Renal cortex interstitium (tissue), 15 donors: ENCODE measurements at places on chromosomes 6 and 20. TPM values are rescaled to one million over a fixed set of nuclear protein-coding genes. Genes with fewer than 3 reads are reported as not detected.

TMEM170B gene
- polyA plus RNA-seq, result 9.8 TPM

- no peak for DNase-seq
Observed at GRCh38 chr6:53703047-53703446, 37.5 kb upstream of the KLHL31 start.

- no peak for DNase-seq
Observed at GRCh38 chr6:98653179-98653578, 181.2 kb upstream of the POU3F2 start.

DNA sequence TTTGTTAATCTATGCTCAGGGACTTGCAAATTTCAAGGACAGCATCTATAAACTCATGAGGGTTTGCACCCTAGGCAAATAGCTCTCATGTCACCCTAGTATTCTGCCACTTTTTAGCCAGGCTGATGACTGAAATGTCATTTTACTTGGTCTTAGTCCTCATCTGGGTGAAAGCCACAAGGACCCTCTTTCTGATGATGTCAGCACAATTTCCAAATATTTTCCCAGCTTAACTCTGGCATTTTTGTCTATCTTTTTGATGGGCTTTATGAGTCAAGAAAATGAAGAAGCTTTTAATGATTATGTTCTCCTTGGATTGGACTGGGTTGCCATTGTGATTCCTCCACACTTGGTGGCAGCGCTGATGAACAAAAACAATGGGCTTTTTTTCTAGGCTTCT lies 420.1 kb upstream of the BTBD3 start:
- DNase-seq, result no peak

- no peak for DNase-seq
Observed at GRCh38 chr6:157731221-157731620, 91.8 kb upstream of the SNX9 start.

GRCh38 chr20:50356525-50356885 lies 153.7 kb upstream of the PTPN1 start:
- no peak for DNase-seq

IL20RA gene
- polyA plus RNA-seq, result 3.1 TPM

RIMS4 gene
- 1.0 TPM for polyA plus RNA-seq

DNA sequence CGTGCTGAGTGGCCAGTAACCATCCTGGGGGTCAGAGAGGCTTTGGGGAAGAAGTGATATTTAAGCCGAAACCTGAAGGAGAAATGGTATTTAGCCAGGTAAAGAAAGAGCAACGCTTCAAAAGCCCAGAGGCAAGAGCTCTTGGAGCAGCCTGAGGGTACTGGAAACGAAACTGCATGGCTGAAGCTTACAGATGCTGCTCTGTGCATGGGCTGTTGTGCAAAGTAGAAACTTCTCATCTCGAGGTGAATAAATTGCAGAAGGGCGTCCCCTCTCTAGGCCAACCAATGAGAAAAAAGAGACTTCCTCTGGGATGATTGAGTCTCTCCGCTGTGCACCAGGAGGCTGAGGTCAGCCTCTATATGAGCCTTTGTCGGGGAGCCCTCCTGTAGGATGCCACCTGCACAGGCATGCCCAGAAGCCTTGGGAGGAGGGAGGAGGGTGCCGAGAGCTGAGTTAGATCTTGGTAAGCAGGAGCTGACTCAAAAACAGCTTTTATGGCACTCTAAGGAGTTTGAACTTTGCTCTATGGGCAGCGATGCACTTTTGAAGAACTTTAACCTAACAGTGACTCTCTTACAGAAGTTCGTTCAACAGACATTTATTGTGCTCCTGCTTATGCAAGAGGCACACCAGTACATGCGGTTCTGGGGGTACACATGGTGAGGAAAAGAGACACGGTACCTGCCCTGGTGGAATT lies 61.6 kb upstream of the EDN1 start:
- DNase-seq, result no peak

DNA sequence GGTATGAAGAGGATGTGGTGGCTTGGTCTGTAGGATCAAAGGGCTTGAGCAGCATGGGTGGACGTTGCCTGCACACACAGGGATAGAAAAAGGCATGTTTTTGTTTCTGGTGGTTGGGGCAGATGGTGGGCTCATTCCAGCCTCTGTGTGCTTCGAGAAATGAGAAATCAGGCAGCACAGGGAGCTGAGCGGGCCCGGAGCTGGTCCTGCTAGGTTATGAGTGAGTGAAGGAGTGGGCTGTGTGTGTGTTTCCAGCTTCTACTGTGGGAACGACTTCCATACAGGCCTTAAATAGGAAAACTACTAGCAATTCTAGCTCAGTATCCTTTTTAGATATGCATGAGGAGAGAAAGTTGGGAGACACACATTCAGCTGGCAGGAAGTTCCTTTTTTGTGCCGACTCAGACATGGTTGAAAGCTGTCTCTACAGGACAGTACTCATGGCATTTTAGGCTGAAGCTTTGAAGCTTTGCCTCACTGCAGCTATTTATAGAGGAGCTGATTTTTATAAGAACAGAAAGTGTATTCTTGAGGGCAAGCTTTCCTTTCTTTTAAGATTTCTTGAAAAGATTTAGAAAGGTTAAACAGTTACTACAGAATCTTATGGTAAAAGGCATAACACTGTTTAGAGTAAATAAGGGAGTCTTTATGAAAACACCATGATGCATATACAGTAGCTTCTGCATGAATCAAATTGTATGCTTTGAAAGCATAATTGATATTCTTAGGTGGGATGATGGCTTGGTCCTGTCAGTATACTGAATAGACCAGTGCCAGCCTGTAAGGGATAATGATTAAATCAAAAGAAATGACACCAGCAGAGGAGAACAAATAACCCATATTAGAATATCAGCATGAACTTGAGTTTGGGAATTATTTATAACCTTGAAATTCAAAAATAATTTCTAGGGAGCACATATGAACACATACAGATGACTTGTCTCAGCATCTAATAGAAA lies 104.0 kb upstream of the MAN1A1 start:
- DNase-seq, result no peak

PRDM1 gene
- polyA plus RNA-seq, result 2.4 TPM

GJA10 gene
- not detected for polyA plus RNA-seq

DNA sequence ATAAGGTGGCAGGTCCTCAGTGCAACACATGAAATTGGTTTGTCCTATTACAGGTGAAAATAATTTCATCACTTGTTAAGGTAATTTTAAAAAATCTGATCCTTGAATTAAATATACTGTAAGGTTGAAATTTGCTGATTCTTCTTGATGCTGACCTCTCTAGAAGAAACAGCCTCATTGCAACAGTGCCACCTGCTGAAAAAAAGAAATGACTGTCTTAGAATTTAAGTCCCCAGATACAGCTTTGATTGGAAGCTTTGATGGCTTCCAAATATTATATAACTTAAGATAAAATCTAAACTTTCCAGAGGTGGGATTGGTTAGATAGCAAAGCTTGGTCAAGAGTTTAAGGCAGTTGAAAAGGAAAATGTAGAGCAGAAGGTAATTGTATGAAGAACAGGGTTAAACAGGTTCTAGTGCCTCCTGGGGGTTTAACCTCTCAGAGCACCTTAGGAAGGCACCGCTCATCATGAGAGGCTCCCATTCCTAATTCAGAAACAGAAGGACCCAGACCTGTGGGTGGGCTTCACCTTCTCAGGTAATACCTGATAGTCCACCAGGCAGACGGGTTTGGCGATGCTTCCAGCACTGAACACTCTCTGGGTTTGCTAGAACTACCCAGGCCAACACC lies 401.0 kb downstream of the PAX1 start:
- DNase-seq, result no peak

- DNase-seq, result no peak
Observed at GRCh38 chr6:107666981-107667601, 157.0 kb downstream of the SCML4 start.

DNA sequence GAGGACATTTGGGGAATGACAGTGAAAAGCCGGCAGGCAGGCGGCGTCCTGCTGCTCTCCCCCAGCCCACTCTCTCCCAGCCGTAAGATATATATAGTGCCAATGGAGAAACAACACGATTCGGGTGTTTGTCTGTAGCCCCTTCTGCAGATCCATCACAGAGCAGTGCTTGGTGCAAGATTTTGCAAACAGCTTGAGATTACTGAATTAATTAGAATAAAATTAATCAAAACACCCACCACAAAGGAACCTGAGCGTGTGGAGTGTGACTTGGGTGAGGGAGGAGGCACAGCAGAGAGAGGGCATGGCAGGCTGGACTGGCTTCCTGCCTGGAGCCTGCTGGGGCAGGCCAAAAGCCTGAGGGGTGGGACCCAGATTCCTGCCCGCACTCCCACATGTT lies 28.8 kb upstream of the CCDC167 start:
- no peak for DNase-seq

DNA sequence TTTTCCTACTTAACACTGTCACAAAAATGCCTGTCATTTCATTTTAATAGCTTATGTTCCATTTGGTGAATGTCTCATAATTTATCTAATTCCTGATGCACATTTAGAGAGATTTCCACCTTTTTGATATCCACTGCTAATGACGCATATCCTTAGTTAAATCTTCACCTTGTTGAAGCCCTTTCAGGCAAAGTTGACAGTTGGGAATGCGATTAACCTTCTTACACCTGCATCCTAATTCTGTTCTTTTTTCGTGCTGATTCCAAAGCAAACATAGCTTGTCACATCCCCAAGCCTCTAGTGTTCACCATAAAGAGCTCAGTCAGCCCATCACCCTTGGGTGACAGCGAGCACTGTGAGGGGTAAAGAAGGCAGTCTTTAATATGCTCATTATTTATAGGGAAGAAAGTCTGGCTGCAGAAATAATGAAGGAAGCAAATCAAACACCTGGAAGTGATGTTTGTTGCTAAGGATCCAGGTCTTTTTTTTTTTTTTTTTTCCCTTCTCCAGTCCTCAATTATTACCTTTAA lies 205.6 kb downstream of the DTNBP1 start:
- no peak for DNase-seq

DNA sequence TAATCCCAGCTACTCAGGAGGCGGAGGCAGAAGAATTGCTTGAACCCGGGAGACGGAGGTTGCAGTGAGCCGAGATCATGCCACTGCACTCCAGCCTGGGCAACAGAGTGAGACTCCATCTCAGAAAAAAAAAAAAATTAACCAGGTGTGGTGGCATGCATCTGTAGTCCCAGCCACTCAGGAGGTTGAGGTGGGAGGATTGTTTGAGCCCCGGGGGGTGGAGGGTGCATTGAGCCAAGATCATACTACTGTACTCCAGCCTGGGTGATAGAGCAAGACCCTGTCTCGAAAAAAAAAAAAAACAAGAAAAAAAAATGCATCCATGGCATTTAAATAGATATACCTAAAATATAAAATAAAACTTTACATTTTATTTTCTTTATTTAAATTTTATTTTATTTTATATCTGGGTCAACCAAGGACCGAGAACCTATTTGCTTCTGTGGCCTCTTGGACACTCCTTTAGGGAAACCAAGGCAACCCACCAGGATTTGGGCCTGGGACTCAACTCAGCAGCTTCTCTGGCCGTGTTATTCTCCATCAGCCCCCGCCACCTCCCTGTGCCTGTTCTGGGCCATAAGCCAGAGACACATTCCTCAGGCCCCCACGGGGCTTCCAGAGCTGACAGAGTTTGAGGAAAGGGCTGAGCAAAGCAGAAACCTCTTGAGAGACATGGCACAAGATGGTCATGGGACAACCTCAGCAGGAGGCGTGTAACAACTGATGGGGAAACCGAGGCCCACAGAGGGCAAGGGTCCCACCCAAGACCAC lies 6.2 kb downstream of the SNTA1 start:
- DNase-seq, result no peak

ECT2L gene
- 0.36 TPM for polyA plus RNA-seq

GRCh38 chr6:15021074-15021473 lies 224.8 kb upstream of the JARID2 start:
- no peak for DNase-seq

- no peak for DNase-seq
Observed at GRCh38 chr6:83558975-83559374, 46.6 kb downstream of the PRSS35 start.

DNA sequence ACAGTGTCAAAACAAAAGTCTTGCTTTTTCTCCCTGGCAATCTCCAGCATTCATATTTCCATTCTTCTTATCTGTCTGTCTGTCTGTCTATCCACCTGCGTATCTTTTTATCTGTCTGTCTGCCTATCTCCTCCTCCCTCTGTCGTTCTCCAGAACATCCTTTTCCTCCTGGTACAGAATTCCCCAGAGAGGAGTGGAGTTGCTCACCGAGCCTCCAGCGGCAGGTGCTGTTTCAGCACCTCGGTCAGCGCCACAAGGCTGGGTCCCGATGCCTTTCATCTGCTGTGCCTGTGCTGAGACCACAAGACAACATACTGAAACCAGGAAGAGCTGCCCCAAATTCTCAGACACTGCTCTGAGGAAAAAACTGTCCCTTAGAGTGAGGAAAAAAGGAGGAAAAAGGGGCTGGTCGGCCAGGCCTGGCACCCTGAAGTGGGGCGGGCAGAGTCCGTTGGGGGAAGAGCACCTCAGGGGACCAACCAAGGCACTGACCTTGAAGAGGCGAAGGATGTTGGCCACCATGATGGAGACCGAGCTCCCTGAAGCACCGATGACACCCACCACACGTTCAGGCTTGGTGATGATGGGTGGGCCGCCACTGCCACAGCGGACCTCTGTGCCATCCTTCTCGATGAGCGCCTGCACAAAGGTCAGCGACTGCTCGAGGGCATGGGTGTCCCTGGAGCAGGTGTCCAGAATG lies 13.3 kb downstream of the GRM4 start:
- no peak for DNase-seq

BNIP5 gene
- polyA plus RNA-seq, result 0.11 TPM

DNA sequence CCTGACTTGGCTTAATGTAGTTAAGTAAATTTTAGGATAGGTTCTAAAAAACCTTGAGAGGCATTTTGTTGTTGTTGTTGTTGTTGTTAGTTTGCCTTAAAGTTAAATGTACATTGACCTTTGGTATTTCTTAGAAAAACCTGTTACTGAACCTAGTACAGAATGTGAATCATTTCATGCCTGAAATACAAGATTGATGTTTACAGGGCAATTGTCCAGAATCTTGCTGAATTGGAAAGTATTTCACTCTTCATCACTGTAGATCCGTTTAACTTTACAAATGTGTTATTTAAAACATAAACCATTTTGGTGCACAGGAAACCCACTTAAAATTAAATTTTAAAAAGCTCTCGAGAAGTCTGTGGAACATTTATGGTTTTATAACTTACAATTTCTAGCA lies 75.0 kb downstream of the CEP57L1 start:
- no peak for DNase-seq

SUMO4 gene
- polyA plus RNA-seq, result 1.7 TPM

DNA sequence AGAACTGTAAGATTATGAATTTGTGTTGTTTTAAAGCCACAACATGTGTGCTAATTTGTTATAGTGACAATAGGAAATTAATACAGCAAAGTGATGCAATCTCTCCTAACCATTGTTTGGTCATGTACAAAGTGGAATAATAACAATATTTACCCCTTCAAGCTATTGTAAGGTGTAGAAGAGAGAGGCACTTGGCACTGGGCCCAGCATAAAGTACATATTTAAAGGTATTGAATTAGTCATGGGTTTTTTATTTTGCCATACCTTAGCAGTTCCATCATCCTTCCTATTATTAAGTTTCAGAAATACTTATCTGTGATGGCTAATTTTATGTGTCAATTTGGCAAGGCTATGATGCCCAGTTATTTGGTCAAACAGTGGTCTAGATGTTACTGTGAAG lies 322.4 kb upstream of the TSHZ2 start:
- no peak for DNase-seq

GRCh38 chr6:111685526-111685925 lies 79.8 kb upstream of the TRAF3IP2 start:
- no peak for DNase-seq

- no peak for DNase-seq
Observed at GRCh38 chr6:100430962-100431361, 33.8 kb downstream of the SIM1 start.

DLK2 gene
- polyA plus RNA-seq, result 1.3 TPM

FKBP5 gene
- polyA plus RNA-seq, result 18.5 TPM
